ENCODE measurements at places on chromosomes 2 and 18. TPM values are rescaled to one million over a fixed set of nuclear protein-coding genes. Genes with fewer than 3 reads are reported as not detected.
A peak's percentile ranks its signal among the peaks of the same experiment; 100 is the strongest.

- no peak for DNase-seq
These were observed 92.2 kb upstream of the DPP10 start for GRCh38 chr2:114350186-114350725.

- no peak for DNase-seq
These were observed 4.5 kb upstream of the SFTPB start for GRCh38 chr2:85672456-85672855.

- DNase-seq = no peak
These were observed 85.0 kb downstream of the TFCP2L1 start for GRCh38 chr2:121200011-121200347.

Gene OTX1
- 0.33 TPM for total RNA-seq

- no peak for DNase-seq
These were observed 23.1 kb downstream of the PPM1B start for GRCh38 chr2:44191739-44192138.

Gene RGPD3
- 0.20 TPM for total RNA-seq

DNA sequence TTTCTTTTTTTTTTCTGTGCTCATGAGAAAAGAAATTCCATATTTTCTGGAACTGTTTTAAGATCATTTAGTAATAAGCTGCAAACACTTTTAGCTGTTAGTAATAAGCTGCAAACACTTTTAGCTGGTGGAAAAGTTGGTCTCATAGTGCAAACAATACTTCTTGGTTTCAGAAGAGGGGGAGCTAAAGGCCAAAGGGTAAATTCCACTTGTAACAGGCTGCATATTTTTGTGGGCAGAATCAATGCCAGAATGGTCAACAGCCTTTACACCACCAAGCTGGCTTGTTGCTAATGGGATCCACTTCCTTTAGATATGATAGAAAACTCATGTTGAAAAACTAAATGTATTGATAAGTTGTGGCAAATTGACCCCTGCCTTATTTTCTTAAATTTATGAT, 356.8 kb downstream of the NR4A2 start:
- no peak for DNase-seq

DNA sequence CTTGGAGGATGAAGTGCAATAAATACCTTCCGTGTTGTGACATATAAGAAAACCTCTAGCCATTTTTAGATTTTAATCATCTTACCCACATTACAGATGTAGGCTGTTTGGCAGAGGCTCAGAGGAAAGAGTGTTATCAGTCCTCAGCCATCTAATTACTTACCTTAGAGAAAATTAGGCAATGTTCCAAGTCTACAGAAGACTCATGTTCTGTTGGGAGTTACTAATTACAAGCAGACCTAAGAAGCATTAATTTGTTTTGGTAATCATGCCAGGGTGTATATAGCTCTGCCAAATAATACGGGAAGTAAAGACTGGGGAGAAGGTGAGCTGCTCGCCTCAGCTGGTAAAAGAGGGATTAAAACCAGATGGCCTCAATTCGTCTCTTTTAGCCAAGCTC, 125.8 kb upstream of the PGAP1 start:
- DNase-seq = no peak

- DNase-seq = no peak
These were observed 60.7 kb upstream of the RAPGEF4 start for GRCh38 chr2:172674968-172675303.

DNA sequence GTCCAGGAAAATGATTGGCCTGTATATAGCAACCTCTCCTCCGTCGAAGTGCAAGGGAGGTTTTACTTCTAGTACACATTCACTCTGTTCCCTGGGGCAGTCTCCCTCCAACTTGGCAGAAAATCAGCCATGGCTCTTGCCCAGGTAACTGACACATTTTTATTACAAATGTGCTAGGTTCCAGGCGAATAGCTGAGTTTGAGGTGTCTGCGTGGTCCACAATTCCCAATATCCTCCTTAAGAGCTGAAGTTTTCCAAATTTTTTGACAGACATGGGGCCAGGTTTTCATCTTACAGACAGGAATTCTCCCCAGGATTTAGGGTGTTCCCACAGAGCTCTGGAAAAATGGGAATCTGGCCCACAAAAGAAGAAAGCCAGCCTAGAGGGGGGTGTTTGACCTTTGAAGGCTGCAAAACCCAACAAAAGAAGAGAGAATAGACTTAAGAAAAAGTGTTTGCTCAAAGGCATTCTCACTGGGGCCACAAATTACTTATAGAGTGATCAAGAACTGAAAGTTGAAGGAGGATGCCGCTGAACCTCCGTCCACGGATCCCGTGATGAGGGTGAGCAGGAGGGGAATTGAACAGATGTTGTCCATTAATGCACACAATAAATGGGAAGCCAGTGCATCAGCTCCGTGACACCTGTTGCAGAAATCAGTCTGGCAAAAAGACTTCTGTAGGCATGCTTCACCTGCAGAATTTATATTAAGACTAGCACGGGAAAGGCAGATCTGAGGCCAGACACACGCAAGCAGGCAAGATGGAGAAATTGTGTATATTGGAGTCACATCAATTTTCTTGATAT, 242.3 kb upstream of the COPS8 start:
- no peak for DNase-seq

DNA sequence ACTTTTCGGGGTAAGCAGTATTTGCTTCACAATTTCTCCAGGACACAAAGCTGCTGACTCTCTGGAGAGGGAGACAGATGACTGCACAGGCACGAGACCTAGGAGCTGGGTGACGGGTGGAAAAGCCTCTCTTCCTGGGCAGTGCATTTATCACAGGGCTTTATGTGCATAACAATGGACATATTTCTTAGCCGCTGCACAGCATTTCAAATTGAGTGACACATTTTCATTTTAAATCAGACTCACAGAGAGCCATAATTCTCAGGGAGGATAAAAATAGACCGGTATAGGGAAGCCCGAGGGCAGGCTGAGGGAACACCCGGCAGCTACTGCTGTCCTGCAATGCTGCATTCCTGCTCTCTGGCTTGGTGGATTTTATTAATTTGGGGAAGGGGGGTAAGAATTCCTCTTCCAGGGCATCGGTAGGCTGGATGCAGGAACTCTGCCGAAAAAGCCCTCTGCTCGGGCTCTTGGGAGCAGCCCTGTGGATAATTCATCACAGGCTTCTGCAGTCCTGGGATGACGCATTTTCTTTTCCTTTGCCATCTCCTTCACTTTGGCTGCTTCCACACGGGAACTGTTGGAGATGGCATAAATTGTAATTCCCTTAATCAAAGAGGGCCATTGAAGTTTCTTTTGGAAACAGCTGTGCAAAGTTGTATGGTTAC, 108.1 kb upstream of the ACAA2 start:
- no peak for DNase-seq

Gene UGT1A5
- not detected for total RNA-seq

- DNase-seq = peak; percentile 64
These were observed 32.5 kb downstream of the GPR45 start for GRCh38 chr2:105274046-105274445.

DNA sequence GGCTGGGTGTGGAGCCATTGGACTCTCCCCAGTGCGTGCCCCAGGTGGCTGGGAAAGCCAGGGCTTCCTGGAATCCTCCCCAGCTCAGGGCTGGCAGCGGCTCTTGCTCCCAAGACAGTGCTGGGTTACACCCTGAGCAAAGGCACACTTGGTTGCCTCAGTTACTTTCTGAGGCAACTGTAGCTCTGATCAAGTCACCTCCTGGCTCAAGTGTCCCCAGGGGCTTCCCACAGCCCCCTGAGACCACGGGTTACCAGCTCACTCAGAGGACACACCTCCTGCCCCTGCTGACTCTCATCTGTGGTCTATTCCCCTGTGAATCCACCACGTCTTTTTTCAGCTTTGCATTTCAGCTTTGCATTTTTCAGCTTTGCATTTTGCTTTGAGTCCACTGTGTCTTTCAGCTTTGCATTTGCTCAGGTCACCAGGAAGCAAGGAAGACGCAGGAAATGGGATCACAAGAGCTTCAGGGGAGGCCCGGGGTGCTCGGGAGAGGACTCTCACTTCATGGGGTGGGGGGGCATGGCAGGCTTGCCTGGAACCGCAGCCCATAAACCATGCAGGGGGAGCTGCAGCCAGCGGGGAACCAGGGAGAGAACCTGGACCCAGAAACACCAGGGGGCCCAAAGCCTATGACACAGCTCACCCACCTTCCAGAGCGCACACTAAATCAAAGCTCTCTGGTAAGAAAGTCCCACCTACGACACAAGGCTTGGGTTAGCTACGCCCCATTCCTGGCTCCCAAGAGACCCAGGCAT, 138.0 kb upstream of the ASB18 start:
- DNase-seq = no peak

Gene SKOR2
- total RNA-seq = not detected

Gene PPP4R1
- total RNA-seq = 162 TPM

Gene TEKT4
- not detected for total RNA-seq

DNA sequence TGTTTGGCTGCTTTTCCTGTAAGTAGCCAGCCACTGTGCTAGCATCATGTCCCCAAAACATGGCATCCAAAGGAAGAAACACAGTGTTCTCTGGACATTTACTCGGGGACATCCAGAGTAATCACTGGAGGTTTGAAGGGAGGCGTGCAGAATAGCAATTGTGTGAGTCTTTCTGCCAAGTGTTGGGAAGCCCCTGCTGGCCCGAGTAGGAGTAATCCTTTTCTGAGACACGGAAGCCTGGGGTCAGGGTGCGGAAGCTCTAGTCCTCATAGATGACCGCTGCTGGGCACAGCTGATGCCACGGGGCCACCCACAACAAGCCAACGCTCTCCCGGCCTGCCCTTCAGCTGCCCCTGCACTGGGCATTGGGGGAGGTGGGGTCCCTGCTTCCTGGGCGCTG, 24.8 kb upstream of the HDAC4 start:
- no peak for DNase-seq

- DNase-seq = no peak
These were observed 27.7 kb downstream of the SNORC start for GRCh38 chr2:232897598-232898408.

DNA sequence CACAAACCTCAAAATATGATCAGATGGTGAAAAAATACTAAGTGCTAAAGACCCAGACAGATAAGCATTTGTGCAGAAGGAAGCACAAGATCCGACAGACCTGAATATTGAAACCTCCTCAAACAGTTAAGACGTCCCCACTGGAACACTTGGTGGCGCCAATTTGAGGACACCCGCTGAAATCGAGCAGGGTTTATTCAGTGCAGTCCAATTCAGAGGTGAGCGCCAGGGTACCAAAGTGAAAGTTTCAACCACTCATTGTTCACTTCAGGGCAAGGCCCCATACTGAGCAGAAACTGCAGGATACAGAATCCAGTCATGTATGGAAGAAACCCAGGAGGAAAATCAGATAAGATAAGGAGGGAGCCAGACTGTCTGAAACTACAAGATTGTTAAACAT, 417.6 kb downstream of the LRRTM4 start:
- DNase-seq = no peak

- DNase-seq = no peak
These were observed 120.0 kb downstream of the FMNL2 start for GRCh38 chr2:152454960-152455359.

- DNase-seq = no peak
These were observed 128.8 kb downstream of the KCNJ3 start for GRCh38 chr2:154827286-154827685.

DNA sequence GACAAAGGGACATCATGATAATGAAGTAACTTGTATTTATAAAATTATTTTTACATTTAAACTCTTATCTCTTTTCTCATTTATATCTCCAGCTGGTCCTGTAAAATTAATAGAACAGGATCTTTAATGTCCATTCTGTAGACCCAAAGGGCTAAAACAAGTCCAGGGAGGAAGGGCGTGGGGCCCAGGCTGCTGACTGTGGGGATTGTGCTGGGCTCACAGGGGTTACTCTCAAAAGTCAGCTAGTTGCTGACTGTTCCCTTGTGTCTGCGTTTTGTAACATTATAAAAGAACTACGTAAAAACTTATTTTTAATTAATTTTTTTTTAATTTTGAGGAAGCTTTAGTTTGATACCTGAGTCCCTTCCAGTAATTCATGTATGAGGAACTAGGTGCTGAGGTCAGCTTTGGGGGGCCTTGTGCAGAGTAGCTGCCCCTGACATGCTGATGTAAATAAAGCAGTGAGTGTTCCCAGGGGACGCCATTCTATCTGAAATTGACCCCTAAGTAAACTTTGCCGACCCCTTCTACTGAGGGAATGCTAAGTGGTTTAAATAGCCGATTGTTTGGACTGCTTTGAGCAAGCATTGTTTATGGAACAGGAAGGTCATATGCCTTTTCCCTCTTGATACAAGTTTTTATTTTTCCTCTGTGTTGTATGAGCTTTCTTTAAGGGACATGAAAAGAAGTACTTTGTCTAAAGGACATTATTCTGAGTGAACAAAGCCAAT, 56.4 kb downstream of the MERTK start:
- no peak for DNase-seq

Gene CRYBA2
- total RNA-seq = not detected

DNA sequence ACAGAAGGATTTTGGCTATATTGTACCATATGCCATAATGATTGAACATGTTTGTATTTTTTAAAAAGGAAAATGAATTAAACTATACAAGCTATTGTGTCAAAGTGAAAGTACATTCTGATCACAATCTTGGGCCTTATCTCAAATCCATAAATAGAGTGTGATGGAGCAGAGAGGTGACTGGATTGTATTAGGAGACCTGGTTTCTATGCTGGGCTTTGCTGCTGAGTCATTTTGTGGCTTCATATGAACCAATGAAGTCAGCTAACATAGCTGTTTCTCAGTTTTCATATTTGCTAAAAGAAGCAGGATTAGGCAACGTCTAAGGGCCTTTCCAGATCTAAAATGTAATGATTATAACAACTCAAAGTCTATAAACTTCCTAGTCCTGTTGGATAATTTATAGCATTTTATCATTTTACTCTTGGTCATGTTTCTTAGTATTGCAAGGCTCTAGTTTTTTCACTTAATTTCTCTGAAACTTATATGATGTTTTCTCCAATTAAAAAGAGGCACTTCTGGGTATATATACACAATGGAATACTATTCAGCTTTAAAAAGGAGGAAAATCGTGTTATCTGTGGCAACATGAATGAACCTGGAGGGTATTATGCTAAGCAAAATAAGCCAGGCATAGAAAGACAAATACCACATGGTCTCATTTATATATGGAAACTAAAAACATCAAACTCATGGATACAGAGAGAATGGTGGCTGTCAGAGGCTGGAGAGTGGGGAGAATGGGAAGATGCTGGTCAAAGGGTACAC, 112.3 kb downstream of the MEP1B start:
- no peak for DNase-seq

Gene PLCD4
- 1.6 TPM for total RNA-seq

GRCh38 chr2:225104971-225105370, 62.7 kb upstream of the DOCK10 start:
- DNase-seq = no peak

Gene COL3A1
- total RNA-seq = 0.92 TPM

DNA sequence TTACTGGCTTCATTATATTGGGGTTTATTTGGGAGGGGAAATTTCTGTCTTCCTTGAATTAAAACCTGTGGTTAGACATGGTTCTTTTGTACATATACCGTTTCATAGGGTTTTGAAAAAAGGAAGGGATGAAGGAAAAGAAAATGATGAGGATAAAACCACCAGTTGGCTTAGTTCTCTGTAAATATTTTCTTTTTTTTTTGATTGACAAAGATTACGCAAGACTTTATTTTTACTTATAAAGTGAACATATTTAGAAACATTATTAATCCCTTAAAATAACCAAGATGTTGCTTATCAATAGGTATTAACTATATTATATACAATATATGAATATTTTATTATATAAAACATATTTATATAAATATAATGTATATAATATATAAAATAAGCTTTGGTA, 45.1 kb upstream of the TUBA3E start:
- no peak for DNase-seq

Gene SP140
- total RNA-seq = not detected

Measured in pulmonary artery endothelial cell (primary cell).